Stimulated activated naive B cell treated with anti-CD40 and anti-IgM and Interleukin-4, amounts not matched to agents 10 μg/mL and 1 μg/mL and 100 μg/mL, for 72 hours (primary cell): ENCODE measurements at places on chromosomes 1 and 21.
A peak's percentile ranks its signal among the peaks of the same experiment; 100 is the strongest.

DNA sequence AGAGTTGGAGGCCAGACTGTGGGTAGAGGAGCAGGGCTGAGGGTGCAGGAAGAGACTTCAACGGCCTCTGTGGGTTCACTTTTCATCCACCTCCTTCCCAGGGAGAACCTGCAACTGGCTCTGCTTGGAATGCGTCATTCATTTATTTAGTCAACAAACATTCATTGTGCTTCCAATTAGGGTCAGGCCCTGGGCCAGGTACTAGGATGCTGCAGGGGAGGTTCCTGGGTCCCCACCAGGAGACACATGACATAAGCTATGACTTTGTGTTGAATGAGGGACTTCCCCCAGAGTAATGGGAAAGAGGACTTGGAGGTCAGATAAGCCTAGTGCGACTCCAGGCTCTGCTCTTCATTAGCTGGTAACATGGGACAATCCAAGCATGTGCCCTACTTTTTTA, 46.3 kb upstream of the RPL11 start:
- H3K4me1 ChIP-seq, result no peaks in the 10 kb centered on the region
- DNase-seq, result no peak
- H3K4me3 ChIP-seq, result no peak overlapping the region
- peaks cover 2% of the 10 kb centered on the region for H3K27me3 ChIP-seq
- no peak overlapping the region for H3K27ac ChIP-seq

DNA sequence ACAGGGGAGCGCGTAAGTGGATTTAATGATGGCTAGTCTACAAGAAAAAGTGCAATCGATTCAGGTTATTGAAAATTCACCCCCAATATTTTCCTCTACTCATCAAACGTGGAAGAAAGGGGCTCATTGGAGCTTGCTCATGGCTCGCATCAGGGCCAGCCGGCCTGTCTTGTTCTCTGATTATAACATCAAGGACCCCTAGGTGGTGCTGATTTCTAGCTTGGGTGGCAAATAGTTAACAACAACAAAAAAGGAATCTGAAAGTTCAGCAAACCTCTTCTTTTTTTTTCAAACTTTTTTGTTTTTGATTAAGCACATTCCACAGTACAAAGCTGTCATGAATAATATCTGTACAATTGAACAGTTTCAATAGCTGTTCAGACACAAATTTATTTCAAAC, 35.8 kb upstream of the SOD1 start:
- H3K4me1 ChIP-seq, result peaks cover 6% of the 10 kb centered on the region
- no peak for DNase-seq
- no peaks in the 10 kb centered on the region for H3K27me3 ChIP-seq
- H3K27ac ChIP-seq, result no peak overlapping the region

GRCh38 chr1:161200992-161201835, 953 bp upstream of the NDUFS2 start:
- peaks cover 13% of the 10 kb centered on the region for H3K36me3 ChIP-seq
- H3K27ac ChIP-seq, result peak overlapping the region; percentile 97
- H3K27me3 ChIP-seq, result no peaks in the 10 kb centered on the region
- peaks cover 26% of the 10 kb centered on the region for H3K4me1 ChIP-seq
- DNase-seq, result no peak

- H3K27ac ChIP-seq, result peak overlapping the region; percentile 65
- peaks cover 41% of the 10 kb centered on the region for H3K4me1 ChIP-seq
- peaks cover 4% of the 10 kb centered on the region for H3K36me3 ChIP-seq
- no peak for DNase-seq
Measured at GRCh38 chr1:206506405-206507283, 687 bp upstream of the RASSF5 start.

- H3K4me1 ChIP-seq, result no peaks in the 10 kb centered on the region
- DNase-seq, result no peak
- no peak overlapping the region for H3K4me3 ChIP-seq
- H3K27me3 ChIP-seq, result peaks cover 16% of the 10 kb centered on the region
- H3K27ac ChIP-seq, result no peak overlapping the region
Measured at GRCh38 chr1:113283914-113284313, 106.4 kb upstream of the MAGI3 start.

- H3K4me3 ChIP-seq, result no peak overlapping the region
- no peaks in the 10 kb centered on the region for H3K27me3 ChIP-seq
- H3K4me1 ChIP-seq, result no peaks in the 10 kb centered on the region
- no peak overlapping the region for H3K27ac ChIP-seq
Measured at GRCh38 chr1:97608272-97608671, 312.6 kb downstream of the DPYD start.

- no peak overlapping the region for H3K27ac ChIP-seq
- no peak overlapping the region for H3K4me3 ChIP-seq
- H3K36me3 ChIP-seq, result no peaks in the 10 kb centered on the region
- DNase-seq, result peak; percentile 11
- H3K4me1 ChIP-seq, result peaks cover 4% of the 10 kb centered on the region
Measured at GRCh38 chr21:20999659-21000058, 1.4 kb downstream of the NCAM2 start.

GRCh38 chr1:210201681-210202080, 30.9 kb upstream of the SERTAD4 start:
- DNase-seq, result no peak
- H3K4me1 ChIP-seq, result no peaks in the 10 kb centered on the region
- peaks cover 9% of the 10 kb centered on the region for H3K27me3 ChIP-seq
- H3K27ac ChIP-seq, result no peak overlapping the region
- H3K36me3 ChIP-seq, result no peaks in the 10 kb centered on the region

GRCh38 chr1:87652176-87652575, 323.5 kb downstream of the LMO4 start:
- no peak overlapping the region for H3K4me3 ChIP-seq
- DNase-seq, result no peak
- H3K36me3 ChIP-seq, result no peaks in the 10 kb centered on the region
- no peaks in the 10 kb centered on the region for H3K27me3 ChIP-seq
- H3K27ac ChIP-seq, result no peak overlapping the region

DNA sequence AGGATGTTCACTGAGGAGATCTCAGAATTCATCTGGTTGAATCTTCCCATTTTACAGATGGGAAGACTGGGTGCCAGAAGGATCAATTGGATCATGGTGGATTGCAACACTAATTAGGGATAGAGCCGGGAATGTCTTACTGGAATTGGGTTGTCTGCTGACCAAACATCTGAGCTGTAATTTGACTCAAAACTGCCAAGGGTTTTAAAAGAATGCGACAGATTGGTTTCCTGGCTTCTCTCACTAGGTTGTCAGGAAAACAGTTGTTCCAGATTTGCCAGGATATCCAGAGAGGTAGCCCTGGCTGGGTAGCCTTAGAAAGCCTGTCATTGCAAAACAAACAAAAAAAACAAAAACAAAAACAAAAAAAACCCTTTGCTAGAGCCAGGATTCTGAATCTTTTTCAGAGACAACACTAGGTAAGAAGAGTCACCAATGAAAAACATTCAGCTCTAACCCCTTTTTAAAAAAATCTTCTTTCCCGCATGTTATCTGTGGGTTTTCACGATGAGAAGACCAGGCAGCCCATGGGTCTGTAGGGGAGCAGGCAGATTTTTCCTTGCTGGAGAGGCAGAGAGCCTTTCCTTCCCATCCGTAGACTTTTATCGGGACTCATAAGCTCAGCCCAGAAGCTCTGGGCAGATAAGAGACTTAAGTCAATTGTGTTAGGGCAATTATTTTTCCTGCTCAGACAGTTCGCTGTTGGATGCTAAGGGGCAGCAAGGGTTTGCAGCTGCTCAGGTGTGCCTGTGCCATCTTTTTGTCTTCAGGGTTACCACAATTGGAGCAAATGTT, 418.9 kb downstream of the PRDM2 start:
- H3K27ac ChIP-seq, result no peak overlapping the region
- no peaks in the 10 kb centered on the region for H3K4me1 ChIP-seq
- H3K4me3 ChIP-seq, result no peak overlapping the region
- H3K27me3 ChIP-seq, result peaks cover 71% of the 10 kb centered on the region
- no peak for DNase-seq

DNA sequence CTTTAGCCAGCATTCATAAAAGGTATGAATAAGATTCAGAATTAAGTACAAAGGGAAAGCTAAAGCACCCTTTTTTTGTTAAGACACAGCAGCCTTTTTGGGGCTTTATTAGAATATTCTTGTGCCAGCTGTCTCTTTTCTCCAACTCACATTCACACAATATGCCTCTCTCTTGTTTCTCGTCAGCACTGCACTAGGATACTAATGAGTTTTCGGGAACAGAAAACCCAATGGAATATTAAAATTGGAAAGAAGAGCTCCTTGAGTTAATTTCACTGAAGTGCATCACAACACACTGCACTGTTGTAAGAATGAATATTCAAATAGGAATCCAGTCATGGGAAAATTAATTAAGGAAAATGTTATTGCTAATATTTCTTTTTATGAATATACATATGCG, 410.4 kb upstream of the BEND5 start:
- H3K27ac ChIP-seq, result no peak overlapping the region
- DNase-seq, result no peak
- no peak overlapping the region for H3K4me3 ChIP-seq
- no peaks in the 10 kb centered on the region for H3K36me3 ChIP-seq
- H3K27me3 ChIP-seq, result no peaks in the 10 kb centered on the region

- peak overlapping the region; percentile 66 for H3K4me3 ChIP-seq
- peaks cover 60% of the 10 kb centered on the region for H3K27me3 ChIP-seq
- peaks cover 21% of the 10 kb centered on the region for H3K4me1 ChIP-seq
- H3K27ac ChIP-seq, result no peak overlapping the region
Measured at GRCh38 chr1:32925403-32926162, 24.4 kb upstream of the TMEM54 start.

- no peak overlapping the region for H3K27ac ChIP-seq
- no peaks in the 10 kb centered on the region for H3K36me3 ChIP-seq
- no peak overlapping the region for H3K4me3 ChIP-seq
- no peak for DNase-seq
- H3K27me3 ChIP-seq, result no peaks in the 10 kb centered on the region
Measured at GRCh38 chr1:216665406-216665805, 57.8 kb downstream of the ESRRG start.

- H3K4me3 ChIP-seq, result no peak overlapping the region
- no peak overlapping the region for H3K27ac ChIP-seq
- DNase-seq, result no peak
- H3K36me3 ChIP-seq, result peaks cover 7% of the 10 kb centered on the region
Measured at GRCh38 chr21:36816561-36817130, 117.7 kb downstream of the SIM2 start.
